Activated naive CD4-positive, alpha-beta T cell (primary cell): ENCODE measurements at places on chromosomes 4 and X.

DNA sequence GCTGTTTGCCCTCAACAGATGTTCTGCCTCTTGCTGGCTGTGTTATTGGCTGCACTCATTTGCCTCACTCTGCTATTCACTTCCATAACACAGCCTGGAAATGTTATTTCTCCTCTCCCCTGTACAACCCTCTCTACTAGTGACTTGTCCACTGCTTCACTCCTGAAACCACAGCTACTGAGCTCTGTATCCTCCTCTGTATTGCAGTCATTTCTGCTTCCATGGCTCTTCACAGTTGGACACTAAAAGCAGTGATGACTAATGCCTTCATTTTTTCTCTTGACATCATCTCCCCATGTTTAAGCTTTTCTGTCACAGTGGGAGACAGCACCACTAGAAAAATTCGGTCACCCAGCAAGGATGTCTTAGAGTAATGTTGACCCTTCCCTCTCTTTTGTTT is 123.0 kb upstream of the PPP1R2C start:
- DNase-seq = no peak

DNA sequence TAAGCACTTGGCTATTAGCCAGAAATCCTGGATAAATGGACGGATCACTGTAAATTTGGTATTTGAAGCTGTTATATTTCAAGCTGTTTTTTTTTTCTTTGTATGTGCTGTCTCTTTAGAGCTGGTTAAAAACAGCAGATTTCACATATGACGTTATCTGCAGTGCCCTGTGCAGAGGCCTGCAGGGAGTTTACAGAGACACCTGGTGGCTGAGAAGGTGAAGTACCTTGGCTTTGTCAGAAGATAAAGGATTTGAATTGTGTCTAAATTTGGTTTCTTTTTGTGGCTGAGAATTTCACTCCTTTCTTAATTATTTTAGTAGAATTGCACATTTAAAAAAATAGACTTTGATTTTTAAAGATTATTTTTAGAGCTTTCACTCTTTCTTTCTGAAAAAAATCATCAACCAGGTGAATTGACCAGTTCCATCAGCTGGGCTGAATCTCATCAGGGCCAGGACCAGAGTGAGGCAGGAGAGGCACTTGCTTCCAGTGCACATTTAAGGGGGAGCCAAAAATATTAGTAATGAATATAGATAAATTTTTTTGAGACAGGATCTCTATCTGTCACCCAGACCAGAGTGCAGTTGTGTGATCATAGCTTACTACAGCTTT is 9.6 kb upstream of the CHRNA9 start:
- DNase-seq = peak; percentile 2

DNA sequence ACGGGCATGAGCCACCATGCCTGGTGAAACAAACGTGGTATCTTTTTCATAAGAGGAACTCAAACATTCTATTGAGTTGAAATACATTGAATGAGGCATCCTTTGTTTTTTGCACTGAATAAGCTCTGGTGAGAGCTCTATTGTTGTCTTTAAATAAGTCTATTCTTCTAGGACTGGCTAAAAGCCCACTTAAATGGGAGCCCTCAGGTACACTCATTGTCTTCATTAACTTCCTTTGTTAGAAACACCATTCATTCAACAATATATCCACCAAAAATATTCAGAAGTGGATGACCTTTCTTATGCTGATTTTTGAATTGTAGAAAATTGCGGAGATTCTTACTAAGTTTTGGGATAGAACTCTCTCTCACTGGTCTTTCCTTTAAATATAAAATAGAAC is 568.0 kb downstream of the IL1RAPL1 start:
- DNase-seq = no peak

DNA sequence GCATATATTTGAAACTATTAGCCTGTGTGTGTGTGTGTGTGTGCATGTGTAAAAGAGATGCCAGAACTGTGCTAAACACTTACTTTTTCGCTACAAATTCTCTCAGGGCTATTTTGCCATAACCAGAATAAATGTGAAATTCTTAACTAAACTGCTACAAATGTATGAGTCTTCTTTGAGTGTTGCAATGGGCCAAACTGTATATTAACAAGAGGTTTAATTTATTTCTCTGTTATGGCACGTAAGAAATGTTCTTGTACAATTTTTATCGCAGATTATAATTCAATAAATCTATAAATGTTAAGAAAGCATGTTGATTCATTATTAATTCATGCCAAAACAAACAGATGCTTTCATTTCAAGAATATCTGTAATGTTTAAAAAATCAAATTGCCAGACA is 454.5 kb upstream of the PCDH7 start:
- DNase-seq = no peak

DNA sequence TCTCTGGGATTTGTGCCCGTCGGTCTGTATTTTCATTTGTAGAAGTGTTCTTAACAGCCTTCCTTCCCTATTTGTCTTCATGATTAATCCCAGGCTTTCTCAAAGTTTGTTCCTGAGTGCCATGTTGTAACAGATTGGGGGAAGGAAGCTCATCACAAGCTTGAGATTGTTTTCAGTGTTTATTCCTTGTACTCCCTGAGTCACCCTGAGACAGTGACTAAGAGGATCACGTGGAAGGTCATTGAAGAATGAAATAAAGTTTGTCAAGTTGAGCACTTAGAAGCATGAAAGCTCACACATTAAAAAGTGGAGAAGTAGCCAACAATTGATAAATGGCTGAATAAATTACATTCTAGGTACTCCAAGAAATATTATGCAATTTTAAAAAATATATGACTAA is 153.5 kb upstream of the FAM241A start:
- no peak for DNase-seq

- DNase-seq = no peak
Observed at GRCh38 chr4:75686346-75686745, 13.1 kb upstream of the G3BP2 start.

DNA sequence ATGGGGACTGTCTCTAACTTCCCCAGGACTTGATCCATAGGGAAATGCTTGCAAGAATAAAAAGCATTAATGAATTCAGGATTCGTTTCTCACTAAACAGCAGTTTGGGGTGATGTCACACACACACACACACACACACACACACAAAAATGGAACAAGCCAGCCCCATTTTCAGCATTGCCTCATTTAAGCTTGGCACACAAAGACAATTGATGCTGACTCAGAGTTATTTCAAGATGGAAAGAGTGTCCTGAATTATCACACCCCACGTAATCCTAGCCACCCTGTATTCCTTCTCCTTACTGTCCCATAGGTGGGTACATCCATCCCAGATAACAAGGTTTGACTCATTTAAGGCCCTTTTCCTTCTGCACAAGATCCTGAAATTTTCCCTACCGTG is 345.1 kb upstream of the HS3ST1 start:
- DNase-seq = no peak

DNA sequence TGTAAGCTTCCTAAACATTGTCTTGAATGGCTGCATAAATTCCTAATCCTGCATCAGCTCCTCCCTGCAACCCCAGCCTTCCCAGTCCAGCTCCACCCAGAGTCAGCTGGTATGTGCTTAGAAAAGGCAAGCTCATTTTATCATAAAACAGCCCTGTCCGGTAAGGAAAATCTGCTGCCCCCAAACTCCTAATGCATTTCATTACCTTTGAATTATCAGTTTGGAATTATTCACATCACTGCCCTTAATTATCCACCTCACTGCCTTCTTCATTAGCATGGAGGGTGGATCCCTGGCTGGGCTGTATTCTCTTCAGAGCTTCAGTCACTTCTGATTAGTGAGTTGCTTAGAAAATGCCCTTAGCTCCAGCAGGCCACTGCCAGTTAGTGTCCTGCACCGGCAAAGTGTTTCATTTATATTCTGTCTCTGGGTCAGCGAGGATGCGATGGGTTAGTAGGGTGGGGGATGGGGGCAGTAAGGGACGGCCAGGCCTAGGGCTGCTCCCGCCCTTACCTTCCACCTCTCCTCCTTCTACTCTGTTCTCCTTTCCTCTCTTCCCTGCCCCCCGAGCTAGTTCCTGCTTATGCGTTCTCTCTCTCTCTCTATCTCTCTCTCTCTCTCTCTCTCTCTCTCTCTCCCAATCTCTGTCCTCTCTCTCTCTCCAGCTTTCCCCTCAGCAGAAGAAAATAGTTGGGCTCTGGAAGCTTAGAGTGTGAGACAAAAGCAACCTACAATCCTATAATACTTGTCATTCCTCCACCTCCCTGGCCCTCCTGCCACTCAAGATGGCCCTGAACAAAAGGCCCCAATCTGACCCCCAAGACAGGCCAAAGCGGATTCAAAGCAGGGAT is 174.8 kb upstream of the KLF3 start:
- DNase-seq = no peak

GRCh38 chrX:135544338-135544948 is 24.0 kb downstream of the INTS6L start:
- no peak for DNase-seq

GRCh38 chr4:20193141-20193936 is 58.4 kb upstream of the SLIT2 start:
- DNase-seq = no peak

DNA sequence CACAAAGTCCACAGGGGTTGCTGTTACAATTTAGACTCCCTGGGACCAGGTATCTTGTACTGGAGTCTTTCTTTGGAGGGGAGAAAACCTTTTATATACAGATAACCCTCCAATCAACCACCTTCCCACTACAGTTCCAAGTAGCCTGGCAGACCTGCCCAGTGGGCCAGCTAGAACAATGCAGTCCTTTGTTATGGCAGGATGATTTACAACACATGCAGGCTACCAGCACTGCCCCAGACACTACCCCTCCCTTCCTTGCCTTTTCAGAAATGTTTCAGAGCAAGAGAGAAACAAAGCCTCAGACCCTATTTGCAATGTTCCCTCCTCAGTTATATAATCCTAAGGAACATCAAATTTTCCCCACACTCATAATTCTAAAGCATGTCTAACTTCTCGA is 11.1 kb downstream of the RASL11B start:
- DNase-seq = no peak

- DNase-seq = no peak
Observed at GRCh38 chr4:185011408-185011807, 6.9 kb upstream of the HELT start.

GRCh38 chrX:70664726-70665125 is 220.1 kb downstream of the DLG3 start:
- no peak for DNase-seq

GRCh38 chr4:153987291-153987690 is 198.4 kb upstream of the SFRP2 start:
- no peak for DNase-seq

DNA sequence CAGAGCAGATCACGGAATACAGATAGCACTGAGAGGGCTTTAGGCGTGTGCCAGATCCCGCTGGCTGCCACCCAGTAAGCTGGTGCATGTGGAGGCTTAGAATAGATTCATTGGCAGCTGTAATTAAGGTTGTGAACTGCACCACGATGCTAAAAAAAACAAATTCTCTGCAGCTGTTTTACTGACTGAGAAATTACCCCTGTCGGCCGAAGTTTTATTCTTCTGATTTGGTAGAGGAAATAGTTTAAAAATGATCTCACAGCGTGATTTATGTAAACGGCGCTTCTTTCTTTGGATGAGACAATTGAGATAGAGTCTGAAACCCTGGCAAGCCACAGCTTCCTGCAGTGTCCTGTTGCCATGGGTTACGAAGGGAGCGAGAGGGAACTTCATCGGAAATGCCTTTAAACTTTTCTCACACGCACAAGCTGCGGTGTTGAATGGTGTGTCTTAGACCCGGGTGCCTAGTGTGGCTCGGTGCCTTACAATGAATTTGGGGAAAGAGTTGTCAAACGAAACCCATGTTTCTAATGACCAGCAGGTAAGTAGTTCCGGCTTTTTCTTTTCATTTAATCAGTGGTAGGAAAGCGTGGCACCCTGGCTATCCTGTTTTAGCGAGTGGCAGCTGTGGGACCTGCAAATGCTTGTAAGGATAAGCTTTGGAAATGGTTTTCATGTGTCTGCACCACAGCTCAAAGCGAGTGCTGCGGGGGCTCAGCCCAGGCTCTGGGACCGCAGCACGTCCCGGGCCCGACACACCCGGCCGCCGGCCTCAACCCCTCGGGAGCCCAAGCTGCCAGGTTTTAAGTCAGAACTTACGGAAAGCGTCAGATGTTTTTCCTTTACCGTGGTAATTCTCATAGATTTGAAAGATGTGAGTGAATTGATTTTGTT is 71.7 kb upstream of the HGFAC start:
- DNase-seq = no peak

DNA sequence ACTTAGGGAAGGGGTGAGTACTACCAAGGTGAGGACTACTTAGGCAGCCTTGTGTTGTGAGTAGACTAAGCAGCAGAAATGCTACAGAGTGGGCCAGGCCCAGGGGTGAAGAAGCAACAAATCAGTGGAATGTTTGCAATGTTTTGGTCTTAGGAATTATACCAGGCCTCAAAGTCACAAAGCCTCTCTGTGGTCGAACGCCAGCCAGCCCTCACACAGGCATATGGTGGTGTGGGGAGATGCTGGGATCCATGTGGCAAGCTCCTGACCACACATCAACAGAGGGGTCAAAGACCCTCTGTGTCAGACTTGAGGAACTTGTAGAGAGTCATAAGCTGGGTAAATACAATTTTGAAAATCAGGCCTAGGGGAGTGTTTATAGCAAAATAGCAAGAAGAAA is 153.8 kb upstream of the KLF3 start:
- no peak for DNase-seq

GRCh38 chrX:109841869-109842579 is 109.0 kb upstream of the ACSL4 start:
- no peak for DNase-seq

- DNase-seq = no peak
Observed at GRCh38 chr4:5780831-5781480, 70.0 kb downstream of the EVC start.

DNA sequence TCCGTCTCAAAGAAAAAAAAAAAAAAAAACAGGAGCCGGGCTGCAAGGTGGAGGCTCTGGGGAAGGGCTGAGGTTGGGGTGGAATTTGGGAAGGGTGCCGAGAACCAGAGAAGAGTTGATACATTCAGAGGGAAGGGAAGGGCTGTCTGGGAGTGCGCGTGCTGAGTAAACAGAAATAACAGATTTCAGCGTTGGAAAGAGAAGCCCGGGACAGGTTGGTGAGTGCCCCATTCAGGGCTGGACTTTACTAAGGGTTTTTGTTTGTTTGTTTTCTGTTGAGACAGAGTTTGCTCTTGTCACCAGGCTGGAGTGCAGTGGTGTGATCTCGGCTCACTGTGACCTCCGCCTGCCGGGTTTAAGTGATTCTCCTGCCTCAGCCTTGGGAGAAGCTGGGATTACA is 1.7 kb upstream of the IL3RA start:
- no peak for DNase-seq

- no peak for DNase-seq
Observed at GRCh38 chr4:178037459-178038214, 595.4 kb upstream of the AGA start.

- no peak for DNase-seq
Observed at GRCh38 chrX:118595501-118596042, 100.0 kb downstream of the DOCK11 start.

DNA sequence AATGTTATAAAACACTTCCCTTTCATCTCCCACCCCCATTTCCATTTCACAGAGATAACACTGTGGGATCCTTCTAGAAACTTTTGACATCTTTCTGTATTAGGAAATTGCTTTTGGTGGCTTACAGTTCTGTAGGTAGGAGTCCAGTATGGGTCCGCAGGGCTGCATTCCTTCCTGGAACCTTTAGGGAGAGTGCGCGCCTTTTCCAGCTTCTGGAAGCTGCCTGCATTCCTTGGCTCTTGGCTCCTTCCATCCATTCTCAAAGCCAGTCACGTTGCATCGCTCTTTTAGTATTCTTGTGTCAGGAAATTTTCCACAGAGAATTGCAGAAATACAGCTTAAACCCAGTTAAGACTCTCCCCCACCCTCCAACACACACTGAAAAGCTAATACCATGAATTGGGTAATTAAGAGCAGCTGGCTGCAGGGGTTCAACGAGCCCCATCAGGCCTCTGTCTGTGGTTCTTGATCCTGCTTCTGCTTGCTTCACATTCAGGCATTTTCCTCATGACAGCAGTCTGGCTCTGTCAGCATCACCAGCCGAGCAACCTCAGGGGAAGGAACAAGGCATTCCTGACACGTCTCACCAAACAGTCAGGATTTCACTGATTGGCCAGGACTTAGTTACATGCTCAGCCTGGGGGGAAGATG is 48.8 kb downstream of the SEPTIN11 start:
- DNase-seq = no peak
